ENCODE measurements at places on chromosomes 12 and 14.

DNA sequence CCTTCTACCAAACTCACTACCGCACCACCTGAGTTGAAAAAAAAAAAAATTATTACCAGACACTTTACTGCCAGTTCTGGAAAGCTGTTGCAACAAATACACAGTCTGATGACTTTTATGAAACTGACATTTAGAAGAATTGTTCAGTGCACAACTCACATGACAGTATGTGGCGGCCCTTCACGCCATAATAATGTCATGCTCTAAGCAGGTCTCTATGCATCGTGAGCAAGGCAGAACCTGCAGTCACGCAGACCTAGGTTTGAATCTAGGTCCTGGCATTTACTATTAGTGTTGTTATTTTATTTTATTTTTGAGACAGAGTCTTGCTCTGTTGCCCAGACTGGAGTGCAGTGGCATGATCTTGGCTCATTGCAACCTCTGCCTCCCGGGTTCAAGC lies 8.1 kb downstream of the MYL2 start:
- DNase-seq, result no peak

DNA sequence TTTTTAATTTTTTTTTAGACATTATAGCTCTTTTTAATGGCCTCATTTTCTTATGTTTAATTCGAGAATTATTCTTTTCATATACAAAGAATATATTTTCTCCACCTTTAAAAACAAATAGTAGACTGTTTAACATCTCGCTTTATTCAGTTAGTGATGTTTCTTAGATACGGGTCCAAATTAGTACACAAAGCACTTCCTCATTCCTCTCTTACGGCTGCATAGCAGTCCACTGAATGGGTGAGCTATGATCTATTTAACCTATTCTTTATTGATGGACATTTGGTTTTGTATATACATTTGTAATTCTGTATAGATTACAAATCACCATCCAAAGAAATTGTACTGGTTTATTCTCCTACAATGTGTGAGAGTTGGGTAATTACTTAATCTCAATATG lies 8.3 kb upstream of the GPR162 start:
- DNase-seq, result no peak

DNA sequence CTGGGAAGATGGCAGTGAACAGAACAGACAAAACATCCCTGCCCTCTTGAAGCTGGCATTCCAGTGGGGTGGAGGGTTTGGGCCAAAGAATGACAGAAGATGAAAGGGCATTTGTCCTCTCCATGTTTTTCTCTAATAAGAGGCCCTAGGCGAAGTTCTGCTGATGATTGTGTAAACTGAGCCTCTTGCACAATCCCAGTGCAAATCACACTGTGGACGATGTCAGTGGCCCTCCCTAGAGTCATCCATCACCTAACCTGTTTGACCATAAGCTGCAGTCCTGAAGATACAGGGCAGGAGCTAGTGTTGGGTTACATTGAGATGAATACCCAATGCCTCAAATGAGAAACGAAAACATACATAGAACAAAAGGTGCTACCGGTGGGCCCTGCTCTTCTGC lies 622.4 kb upstream of the TBX3 start:
- DNase-seq, result no peak

GRCh38 chr12:27226407-27226929 lies 17.6 kb upstream of the STK38L start:
- DNase-seq, result no peak

GRCh38 chr14:97724265-97724731 lies 927.1 kb downstream of the VRK1 start:
- no peak for DNase-seq

DNA sequence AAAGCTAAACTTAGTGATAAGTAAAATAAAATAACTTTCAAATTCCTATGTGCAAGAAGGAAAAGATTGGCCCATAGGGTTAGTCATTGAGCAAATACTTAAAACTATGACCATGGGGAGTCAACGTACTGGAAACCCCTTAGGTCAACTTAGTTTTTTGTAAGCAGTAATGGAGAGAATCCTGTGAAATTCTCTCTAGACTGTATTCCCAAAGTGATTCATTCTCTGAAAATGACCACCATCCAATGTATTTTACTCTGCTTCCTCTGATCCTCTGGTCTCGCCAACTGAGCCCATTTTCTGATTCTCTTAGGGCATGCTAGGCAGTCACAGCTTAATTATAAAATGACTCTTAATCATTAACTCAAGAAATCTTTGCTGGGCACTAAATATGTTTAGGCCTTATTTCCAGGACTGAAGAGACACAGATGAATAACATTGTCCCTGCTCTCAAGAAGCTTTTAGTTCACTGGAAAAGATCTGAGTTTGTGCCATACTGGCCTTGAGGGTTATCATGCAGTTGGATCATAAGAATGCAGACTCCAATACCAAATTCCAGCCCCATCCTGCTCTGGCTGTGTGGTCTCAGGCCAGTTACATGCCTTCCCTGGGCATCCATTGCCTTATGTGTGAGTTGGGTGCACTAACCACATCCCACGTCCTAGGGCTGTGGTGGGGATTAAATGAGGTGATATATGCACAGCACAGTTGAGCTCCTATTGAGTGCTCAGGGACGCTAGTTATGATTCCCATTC lies 732.4 kb downstream of the AACS start:
- no peak for DNase-seq

GRCh38 chr14:62501021-62501750 lies 544.1 kb downstream of the KCNH5 start:
- no peak for DNase-seq

GRCh38 chr12:83198291-83199015 lies 511.7 kb downstream of the TMTC2 start:
- no peak for DNase-seq

- DNase-seq, result no peak
These were observed 37.8 kb downstream of the ARF6 start for GRCh38 chr14:49930720-49931119.

DNA sequence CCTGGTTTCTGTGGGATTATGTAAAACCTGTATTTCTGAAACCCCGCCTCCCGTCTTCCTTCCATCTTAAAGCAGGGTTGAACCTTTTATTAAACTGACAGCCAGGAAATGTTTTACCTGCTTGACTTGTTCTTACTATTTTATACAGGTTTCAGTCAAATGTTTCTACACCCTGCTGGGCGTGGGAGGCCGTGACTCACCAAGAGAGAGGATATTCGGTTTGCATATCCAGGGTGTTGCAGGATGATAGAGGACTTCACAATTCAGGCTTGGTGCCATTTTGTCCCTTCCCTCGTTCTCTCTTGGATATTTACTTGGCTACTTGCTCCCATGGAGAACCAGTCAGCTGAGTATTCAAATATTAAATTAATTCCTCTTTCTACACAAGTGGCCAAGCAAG lies 69.7 kb downstream of the ARF6 start:
- DNase-seq, result no peak

- no peak for DNase-seq
These were observed 82.6 kb downstream of the EML1 start for GRCh38 chr14:99875836-99876235.

DNA sequence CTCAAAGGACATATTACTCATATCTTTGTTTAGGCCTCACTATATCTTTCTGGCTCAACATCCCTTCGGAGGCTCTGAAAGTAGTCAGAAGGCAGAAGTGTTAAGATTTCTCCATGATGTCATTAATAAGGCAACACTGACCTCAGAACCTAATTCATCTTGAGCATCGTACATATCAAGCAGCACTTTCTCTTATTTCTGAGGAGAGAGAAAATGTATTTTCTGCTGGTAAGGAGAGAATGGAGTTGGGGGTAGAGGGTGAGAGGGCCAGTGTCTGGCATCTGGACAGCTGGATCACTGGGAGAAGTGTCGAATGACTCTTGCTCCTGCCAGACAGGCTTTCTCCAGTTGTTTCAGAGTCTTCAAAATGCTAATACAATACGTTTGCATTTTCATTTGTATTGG lies 213.2 kb upstream of the PRICKLE1 start:
- no peak for DNase-seq

DNA sequence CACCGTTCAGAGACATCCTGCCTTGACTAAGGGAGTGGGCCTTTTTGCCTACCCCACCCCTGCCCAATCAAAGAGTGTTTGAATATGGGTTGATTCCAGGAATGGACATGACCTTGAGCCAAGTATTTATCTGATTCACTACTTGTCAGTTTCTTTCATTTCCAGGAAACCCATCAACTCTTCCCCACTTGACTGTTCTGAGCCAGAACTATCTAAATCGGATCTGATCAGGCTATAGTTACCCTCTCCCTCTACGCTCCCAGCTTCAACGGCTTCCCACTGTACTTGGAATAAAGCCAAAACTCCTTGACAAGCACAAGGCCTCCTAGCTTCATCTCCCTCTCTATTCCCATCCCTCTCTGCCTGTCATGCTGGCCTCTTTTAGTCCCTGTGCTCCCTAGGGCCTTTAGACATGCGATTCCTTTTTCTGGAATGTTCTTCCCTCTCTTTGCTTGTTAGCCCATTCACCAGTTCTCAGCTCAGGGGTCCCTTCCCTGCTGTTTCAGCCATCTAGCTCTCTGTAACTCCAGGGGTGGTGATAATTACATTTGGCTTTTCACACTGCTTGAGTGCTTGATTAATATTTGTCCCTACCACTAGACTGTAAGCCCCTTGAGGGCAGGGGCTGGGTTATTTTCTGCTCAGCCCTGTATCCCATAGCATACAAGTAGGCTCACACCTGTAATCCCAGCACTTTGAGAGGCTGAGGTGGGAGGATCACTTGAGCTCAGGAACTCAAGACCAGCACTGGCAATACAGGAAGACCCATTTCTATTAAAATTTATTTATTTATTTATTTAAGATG lies 5.5 kb upstream of the ITPK1 start:
- no peak for DNase-seq

DNA sequence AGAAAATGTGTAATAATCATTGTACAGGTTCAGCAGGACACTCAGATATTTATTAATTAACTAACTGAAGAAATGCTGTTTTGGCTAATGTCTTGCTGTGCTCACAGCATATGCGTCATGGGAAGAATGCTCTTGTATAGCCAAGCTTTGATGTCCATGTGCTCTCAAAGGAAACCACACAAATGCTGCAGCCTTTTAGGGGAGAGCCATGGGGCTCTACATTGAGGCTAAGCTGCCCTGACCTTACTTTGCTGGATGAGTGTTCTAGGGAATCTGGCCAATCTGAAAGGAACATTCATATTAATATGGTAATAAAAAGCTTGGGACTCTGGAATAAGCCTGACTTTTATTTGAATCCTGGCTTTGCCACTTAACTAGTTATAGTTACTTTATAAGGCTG lies 9.5 kb upstream of the CRADD start:
- no peak for DNase-seq
